ENCODE measurements at places on chromosomes 13 and 19.

DNA sequence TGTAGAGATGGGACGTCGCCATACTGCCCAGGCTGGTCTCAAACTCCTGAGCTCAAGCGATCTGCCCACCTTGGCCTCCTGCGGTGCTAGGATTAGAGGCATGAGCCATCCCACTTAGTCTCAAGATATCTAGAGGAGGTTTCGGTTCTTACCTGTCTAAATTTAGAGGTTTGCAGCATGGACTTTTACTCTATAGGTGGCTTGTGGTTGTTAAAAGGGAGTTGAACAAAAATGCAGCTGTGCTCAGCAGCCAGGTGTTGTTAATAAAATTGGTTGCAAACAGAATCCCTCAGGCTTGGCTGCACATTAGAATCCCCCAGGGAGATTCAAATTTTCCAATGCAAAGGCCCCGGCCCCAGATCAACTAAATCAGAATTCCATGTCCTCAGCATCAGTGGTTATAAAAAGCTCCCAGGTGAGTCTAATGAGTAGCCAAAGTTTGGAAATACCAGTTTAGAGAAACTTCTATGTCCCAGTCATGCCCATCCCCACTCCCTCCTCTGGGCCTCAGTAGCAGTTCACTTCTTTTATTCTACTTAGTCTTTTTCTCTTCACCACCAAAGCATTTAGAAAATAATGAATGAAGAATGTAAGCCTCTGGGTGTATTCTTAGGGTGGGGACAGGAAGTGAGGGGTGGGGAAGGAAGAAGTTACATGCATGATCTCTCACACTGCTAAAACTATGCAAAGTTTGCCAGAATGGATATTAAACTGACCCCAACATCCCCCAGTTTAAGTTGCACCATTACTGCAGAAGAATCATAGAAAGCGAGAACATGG is 471.0 kb downstream of the COG6 start:
- DNase-seq, result no peak

GRCh38 chr13:67200605-67201004 is 29.5 kb downstream of the PCDH9 start:
- no peak for DNase-seq

DNA sequence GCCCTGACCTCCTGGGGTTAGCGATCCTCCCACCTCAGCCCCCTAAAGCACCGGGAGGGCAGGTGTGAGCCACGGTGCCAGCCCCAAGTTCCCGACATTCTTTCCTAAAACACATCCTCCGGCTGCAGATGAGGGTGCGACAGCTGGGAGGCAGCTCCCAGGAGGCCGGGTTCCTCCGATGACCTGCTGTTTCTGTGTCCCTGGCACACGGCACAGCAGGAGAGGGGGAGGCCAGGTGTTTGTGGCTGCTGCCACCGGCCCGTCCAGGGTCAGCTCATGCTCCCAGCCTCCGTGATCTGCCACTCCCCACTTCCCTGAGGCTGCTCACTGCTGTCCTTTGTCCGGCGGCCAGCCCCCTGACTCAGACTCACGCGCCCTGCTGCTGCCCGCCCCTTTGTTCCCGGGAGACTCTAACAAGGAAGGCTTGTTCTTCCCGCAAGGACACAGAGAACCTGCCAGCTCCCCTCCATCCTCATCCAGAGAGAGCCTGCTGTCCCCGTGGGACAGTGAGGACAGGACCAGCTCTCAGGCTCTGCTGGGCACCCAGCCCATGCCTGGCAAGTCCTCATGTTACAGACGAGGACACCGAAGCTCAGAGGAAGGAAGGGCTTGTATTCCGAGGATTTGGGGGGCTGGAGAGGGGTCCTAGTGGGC is 10.6 kb upstream of the MADCAM1 start:
- DNase-seq, result no peak

DNA sequence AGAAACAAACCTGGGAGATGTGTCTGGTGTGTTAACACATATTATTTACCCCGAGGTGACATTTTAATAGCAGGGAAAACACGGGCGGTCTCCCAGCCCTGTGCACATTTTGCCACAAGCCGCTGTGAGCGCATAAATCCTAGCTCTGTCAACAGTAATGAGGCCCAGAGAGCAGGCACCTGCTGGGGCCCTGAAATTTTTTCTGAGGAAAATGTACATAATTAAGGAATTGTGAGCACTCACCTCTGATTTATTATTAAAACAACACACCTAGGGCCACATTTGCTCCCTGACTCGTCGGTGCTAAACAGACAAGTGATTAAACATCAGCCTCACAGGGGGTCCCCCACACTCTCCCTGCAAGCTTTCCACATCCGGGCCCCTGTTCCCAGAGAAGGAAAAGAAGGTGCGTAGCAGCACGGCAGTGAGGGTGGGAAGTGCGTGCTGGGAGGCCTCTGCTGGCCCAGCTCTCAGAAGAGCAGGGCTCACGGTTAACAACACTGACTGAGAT is 616.3 kb downstream of the UQCRFS1 start:
- DNase-seq, result no peak

- no peak for DNase-seq
Measured at GRCh38 chr19:16859626-16860025, 29.2 kb upstream of the F2RL3 start.

DNA sequence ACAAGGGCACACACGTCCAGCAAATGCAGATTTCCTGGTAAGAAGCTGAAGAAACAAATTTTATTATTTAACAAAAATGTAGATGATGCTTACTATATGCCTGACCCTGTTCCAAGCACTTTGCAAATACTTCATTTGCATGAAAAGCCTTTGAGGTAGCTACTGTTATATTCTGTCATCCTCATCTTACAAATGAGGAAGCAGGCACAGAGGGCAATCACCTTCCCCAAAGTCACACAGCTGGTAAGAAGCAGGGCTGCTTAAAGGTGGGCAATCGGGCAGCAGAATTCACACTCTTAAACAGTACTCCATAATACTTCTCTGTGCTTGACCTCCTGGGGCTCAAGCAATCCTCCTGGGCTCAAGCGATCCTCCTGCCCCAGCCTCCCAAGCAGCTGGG is 18.3 kb upstream of the PNMA8C start:
- no peak for DNase-seq

Data from natural killer cell (primary cell).